ENCODE measurements at places on chromosomes 11 and 22.

GRCh38 chr22:27223317-27224177 lies 566.2 kb downstream of the MIAT start:
- DNase-seq = no peak

- DNase-seq = no peak
Measured at GRCh38 chr11:74306435-74307175, 4.8 kb downstream of the P4HA3 start.

GRCh38 chr11:57131080-57131790 lies 50.5 kb upstream of the LRRC55 start:
- no peak for DNase-seq

GRCh38 chr11:18700375-18700774 lies 1.8 kb downstream of the TMEM86A start:
- no peak for DNase-seq

GRCh38 chr22:50074056-50074455 lies 11.2 kb downstream of the MLC1 start:
- DNase-seq = no peak

GRCh38 chr11:69297787-69298266 lies 3.9 kb downstream of the MYEOV start:
- peak; percentile 31 for DNase-seq

DNA sequence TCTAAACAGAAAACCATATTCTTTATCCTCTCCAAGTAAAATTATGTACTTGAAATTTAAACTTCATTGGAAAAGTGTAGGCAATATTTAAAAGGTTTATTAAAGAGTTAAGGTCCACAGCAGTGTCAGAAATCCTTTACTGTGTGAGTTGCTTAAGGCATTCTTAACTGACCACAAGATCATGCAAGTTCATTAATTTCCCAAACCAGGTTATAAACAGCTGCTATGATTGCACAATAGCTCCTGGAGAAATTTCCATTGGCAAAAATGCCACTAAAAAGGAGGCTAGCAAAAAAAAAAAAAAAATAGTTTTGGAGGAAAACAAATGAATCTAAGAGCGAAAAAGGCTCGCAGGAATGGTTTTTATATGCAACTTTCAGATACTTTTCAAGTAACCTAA lies 106.2 kb downstream of the ETS1 start:
- DNase-seq = no peak

GRCh38 chr22:48744967-48745841 lies 1082.5 kb downstream of the BRD1 start:
- no peak for DNase-seq

DNA sequence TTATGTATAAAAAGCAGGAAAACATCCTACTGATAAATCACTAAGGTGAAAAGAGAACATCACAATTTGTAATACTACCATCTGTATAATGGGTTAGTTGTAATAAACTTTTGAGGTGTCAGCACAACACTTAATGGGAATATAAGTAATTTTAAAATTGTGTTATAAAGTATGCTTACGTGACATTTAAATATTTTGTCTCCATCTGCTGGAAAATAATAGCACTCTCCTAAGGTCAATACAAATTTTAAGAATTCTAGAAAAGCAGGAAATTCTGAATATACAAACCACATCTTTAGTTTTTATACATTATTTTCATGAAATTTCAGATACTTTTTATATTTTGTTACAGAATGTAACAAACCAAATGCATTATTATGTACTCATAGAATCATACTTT lies 19.5 kb downstream of the CWF19L2 start:
- DNase-seq = no peak

DNA sequence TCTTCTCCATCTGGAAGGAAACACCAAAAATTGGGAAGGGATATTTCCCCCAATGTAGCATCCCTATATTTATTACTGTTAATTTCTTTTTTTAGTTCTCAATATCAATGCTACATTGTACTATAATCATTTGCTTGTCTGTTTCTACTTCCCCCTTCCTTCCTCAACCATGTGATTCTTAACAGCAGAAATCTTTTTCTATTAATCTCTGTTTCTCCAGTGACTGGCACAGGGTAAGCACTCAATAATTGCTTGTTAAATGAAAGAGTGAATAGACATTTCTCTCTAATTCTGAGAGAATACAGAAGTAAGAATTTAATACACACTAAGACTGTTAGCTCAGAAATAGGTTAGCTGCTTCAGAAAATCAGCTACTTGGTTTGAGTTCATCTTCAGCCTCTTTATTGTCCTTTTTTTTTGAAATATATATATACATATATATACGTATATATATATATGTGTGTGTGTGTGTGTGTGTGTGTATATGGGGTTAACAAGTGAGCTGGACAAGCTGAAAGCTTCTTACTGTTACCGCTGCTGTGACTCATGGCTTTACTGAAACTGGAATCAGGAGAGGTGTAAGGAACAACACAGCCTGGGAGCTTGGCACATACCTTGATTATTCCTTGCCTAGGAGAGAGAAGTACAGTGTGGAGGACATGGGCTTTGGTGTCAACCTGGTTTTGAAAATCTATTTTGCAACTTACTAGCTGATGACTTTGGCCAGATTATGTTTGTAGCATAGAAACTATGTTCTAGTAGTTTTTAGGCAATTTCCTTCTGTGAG lies 26.2 kb upstream of the PDE3B start:
- DNase-seq = no peak

DNA sequence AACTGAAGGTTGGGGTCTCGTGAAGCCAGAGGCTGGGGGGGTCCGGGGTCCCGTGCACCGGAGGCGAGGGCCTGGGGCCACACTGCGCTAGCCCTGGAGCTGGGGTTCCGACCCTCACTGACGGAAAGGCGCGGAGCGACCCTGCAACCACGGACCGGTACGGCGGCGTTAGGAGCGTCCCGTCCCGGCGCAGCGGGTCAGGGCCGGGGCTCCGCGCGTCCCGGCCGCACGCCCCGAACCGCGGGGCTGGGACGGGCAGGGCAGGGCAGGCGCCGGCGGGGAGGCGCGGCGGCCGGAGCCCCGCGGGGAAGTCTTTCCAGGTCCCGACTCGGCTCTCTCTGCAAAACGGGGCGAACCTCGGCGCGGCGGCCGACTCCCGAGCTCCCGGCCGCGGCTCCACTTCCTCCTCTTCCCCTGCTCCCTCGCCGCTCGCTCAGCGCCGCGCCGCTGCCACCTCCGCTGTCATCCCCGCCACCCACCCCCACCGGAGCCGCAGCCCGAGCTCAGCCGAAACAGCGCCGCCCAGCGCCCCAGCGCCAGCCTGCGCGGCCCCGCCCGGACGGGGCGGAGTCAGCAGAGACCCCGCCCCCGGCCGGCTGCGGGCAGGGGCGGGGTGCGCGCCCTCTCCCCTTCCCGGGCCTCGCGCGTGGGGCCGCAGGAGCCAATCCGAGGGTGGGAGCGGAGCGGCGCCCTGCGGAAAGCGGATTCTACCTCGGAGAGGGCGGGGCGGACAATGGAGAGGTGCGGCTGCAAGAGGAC lies at the start of gene GDPD5:
GDPD5 (minus strand) TSS at position 509 of the 759 bp plus-strand sequence. CDS start 48,206 bp downstream, outside the sequence.
- peak; percentile 78 for DNase-seq

DNA sequence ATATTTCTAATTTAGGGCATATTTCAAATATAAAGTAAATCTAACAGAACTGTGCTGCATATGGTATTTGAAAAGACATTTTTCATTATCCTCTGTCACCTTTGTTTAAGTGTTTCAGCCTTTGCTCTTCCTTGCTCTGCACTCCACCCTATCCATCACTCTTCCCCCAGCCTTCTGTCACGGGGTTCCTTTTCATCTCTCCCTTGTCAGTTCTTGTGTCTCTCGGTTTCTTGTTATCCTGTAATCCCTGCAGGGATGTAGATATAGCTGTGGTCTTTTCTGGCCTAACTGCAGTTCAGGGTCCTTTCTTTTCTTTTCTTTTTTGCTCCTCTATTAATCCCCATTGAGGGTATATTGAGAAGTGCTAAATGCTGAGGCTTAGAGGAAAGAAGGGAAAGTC lies 261.9 kb downstream of the DCDC1 start:
- no peak for DNase-seq

DNA sequence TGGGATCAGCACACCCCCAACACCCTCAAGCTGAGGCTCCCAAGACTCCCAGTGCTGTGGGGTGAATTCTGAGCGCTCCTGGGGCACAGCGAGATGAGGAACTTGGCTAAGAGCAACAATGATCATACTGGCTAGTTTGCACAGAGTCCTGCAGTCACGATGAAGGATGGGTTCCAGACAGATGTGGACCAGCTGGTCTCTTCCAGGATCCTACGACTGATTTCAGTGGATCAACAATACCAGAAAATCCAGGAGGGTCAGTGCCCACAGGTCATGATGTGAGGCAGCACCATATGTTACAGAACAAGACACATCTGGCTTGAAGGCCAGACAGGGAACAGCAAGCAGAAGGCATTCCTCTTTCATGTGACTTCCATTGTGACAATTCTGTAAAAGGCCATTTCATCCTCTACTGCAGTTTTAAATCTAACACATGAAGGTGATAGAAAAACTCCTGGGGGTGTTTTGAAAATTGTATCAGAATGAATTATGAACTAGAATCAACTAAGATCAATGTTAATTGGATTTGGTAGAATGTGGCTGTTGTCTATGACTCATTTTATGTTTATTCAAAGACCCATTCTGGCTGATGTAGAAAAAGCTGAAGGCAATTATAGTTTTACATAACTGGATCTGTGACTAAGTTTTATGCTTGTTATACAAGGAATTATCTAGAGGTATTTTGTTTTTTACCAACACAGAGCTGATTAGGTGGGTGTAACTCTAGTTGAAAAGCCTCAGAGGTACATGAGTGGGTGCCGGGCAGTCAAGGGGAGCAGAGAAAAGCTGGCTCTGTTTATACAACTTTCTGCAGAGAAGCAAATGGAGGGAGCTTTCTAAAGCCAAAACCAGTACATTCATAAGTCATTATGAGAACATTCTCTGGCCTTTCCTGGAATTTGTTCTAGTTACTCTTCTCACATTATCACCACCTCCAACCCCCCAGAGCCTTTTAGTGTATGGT lies 29.1 kb downstream of the OR52K1 start:
- no peak for DNase-seq

- DNase-seq = no peak
Measured at GRCh38 chr11:114252767-114253166, 43.4 kb upstream of the NNMT start.

DNA sequence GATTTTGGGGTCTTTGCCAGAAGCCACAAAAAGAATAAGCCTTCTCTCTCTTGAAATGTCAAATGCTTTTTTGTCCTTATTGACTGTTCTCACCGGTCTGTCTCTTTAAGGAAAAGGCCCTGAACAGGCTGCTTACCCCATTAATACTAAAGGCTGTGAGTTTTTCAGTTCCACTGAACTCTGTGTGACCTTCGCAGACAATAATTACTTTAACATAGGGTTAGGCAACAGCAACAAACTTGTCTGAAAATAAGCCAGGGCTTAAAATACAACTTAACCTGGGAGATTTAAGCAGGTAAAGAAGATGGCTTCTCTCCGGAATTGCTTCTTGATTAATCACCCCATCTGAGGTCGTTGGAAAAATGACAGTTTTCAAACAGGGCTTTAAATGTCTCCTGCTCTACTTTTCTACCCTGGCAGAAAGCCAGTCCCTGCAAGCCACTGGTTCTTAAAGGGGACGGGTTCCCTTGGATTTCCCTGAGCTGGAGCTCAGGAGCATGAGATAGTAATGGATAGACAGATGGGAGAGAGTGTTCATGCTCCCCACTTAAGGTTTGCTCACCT lies 69.4 kb downstream of the ARL14EP start:
- no peak for DNase-seq

All from stimulated activated CD8-positive, alpha-beta memory T cell treated with anti-CD3 and anti-CD28 coated beads, Interleukin-7, amount 100 ng/mL, for 4 hours (primary cell).